ENCODE measurements at places on chromosomes 3 and 15. TPM values are rescaled to one million over a fixed set of nuclear protein-coding genes. Genes with fewer than 3 reads are reported as not detected.
A peak's percentile ranks its signal among the peaks of the same experiment; 100 is the strongest.

The ALDH1L1 gene
- 85.5 TPM for total RNA-seq

The PCSK6 gene
- 3.9 TPM for total RNA-seq

The TNNC1 gene
- total RNA-seq = 1.7 TPM

The EXD1 gene
- not detected for total RNA-seq

The AAGAB gene
- total RNA-seq = 21.6 TPM

The CAPN3 gene
- total RNA-seq = 6.4 TPM

The SERINC4 gene
- 0.22 TPM for total RNA-seq

The LEKR1 gene
- total RNA-seq = 3.0 TPM

The FOXL2NB gene
- total RNA-seq = 35.8 TPM

The IRAK2 gene
- total RNA-seq = 1.4 TPM

The PRR23C gene
- total RNA-seq = not detected

The ZNF445 gene
- total RNA-seq = 5.2 TPM

The LRRC31 gene
- total RNA-seq = not detected

The TEX55 gene
- not detected for total RNA-seq

DNA sequence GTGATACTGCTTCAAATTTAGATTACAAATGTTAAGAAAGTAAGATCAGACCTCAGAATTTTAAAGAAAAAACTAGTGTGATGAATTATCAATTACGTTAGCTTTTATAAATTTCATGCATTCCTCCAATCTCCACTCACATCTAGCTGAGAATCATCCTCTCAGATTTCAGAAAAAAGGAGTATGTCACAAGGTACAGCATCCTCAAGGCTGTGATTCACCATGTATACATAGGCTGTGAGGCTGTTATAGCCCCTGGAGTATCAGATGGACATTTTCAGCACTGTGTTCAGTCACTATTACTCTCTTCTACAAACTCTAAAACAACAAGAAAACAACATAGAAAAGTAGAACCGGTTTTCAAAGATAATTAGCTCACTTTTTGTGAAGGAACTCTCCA lies 214.4 kb downstream of the PCCB start:
- DNase-seq = no peak

DNA sequence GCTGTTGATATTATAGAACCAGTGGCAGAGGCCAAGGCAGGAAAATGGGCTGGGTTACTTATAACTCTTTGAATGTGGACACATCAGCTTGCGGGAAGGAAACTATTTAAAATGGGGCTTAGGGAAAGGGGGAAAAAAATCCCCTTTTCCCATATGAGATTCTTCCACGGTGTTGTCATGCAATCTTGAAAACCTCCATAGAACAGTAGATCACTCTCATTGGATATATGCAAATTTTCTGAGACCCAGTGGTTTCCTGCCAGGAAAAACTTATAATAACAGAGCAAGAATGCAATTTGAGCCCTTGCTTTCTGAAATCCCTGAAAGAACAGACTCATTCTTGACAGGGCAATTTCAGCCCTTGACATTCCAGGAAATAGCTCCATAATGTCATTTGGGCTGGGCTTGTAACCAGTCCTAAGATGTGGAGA lies 31.1 kb downstream of the TMEM212 start:
- DNase-seq = no peak

DNA sequence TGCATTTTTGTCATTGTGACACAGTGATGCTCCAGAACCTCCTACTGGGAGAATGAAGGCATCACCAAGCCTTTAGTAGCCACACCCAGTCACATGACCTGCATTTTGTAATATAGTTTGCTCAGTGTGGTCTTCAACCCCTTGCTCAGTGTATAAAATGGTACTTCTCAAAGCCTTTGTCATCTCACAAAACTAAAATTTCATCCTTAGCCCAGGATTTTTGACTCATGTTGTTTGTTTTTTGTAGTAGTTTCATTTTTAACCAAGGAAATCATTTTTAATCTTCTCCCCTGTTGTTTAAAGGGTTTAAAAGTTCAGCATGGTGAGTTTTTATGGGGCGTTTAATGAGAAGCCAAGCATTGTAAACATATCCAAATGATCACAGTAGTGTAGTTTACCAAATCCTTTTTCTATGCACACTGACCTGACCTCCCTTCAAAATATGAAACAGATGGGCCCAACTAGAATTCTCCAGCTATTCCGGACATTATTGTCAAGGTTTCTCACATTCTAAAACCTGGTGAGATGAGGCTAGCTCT lies 123.5 kb upstream of the IL12A start:
- DNase-seq = no peak

- DNase-seq = no peak
These were observed 79.8 kb upstream of the MEF2A start for GRCh38 chr15:99485992-99486370.

DNA sequence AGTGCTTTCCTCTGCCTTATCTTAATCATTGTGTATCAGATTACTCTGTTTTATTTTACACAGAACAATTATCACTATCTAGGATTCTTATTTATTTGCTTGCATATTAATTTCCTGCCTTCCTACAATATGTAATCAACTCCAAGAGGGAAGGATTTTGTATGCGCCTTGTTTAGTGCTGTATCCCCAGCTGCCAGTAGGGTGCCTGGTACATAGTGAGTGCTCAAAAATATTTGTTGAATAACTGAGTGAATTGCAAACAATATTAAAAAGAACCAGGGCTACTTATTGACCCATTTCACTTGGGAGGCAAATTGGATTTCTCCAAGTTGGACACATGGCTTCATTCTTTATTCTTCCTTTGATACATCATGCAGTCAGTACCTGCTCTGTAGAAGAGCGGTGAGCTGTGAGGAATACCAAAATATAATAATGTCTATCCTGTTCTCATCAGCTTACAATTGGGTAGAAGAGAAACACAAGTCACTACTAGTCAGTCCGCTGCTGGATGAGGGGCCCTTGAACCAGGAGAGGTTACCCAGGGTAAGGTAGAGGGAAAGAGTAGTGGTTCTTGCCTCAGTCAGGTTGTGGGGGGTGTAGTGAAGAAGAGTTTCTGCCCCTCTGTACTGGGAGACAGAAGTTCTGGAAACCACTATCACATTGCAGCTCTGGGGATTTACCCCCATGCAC lies 233.9 kb upstream of the ZBTB20 start:
- DNase-seq = no peak

GRCh38 chr3:54759166-54759565 lies 168.7 kb downstream of the LRTM1 start:
- no peak for DNase-seq

DNA sequence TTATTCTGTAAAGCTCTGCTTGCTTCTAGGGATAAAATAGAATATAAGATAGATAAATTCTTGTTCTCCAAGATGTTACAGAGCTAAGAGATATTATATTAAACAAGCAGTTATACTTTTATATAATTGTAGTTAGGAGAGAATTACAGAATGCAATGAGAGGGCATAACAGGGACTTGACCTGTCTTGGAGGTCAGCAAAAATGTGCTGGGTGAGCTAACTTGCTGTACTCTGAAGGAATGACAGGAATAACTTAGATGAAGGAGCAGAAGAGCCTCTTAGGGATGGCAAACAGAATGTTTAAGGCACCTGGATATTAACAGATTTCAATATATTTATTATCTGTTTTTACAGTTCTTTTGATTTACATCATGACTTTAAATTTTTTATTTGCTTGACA lies 33.2 kb downstream of the ZNF654 start:
- no peak for DNase-seq

DNA sequence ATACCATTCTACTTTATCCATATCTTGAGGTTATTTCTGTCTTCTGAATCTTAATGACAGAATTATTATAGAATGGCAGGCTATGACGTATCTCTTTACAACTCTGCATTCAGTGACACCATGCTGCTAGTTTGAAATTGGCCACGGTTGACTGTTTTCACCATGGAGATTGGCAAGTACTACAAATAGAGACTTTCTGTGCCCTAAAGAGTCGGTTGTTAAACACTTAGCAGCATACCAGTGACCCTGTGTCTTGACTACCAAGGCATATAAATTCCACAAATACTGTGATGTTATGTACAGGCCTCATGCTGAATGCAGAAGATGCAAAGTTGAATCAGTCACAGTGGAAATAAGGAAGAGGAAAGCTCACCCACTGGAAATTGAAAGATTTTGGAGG lies 67.0 kb upstream of the CADPS start:
- DNase-seq = no peak

DNA sequence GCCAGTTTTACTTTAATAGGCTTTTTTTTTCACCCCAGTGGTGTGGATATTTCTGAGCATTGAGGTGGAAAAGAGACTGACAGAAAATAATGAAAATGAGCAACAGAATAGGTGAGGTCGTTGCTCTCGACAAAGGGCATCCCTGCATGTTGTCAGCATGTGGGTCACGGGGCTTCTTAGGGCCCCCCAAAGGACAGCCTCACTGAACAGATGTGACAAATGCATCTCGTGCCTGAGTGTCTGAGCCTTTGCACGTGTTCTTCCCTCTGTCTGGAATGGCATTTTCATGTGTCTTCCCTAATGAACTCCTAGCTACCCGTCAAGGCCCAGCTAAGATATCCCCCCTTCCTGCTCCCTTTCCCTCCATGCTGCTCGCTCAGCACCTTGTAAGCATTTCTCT lies 31.8 kb downstream of the FAH start:
- DNase-seq = no peak

- no peak for DNase-seq
These were observed 23.5 kb upstream of the SQOR start for GRCh38 chr15:45611305-45611704.

DNA sequence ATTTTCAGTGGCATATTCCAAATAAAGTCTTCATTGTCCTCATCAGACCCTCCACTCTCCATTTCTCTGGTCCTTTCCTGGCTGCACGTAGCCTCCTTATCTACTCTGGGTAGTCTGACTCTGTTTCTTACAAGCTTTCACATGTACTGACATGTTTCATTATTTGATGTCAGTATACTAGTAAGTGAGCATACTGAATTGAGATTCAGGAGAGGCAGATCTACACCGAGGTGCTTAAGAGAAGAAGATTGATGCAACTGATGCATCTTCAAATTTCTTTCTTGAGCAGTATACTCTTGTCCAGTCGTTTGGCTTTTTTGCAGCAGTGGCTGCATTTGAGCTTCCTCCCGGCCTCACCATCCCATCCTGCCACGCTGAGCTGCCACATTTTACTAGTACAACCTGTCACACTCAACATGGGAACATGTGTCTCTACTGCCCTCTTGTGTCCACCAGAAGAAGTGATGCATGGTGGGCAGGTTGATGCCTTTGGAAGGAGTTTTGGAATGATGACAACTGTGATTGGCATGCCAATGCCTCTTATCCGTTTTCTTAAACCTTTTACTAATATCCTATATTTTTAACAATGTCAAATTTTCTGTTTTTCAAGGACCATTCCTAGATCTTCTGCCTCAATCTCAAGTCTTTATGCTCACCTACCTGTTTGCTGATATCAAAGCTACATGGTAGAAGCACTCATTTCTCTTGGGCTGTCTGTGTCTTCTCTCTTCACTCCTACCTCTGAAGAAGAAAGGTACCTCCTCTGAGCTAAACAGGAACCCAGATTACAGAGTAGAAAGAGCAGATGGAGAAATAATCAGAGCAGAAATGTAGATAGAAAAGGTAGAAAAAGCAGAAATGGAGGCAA lies 38.7 kb downstream of the GUCA1C start:
- peak; percentile 11 for DNase-seq

GRCh38 chr3:111047042-111047441 lies 24.6 kb upstream of the NECTIN3 start:
- no peak for DNase-seq

- no peak for DNase-seq
These were observed 113.2 kb downstream of the PPP2R3A start for GRCh38 chr3:136078421-136079364.

GRCh38 chr3:128973988-128974564 lies 19.8 kb downstream of the CFAP92 start:
- DNase-seq = no peak

DNA sequence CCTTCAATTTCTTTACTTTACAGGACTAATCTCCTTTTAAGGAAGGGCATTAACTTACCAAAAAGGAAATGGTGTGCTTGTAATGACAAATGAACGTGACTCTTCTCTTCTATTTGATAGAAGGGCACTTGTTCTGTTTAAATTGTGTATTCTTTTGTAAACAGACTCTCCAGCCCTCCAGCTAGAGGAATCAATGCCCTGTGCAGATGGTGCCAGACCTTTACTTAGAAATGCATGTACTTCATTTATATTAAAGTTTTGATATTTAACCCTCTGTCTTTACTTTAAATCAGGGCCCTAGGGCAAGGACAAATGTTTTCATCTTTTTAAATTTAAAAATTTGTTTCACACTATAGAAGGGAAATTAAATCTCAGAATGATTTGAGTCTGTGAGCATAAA lies 355.1 kb downstream of the GBE1 start:
- DNase-seq = no peak

GRCh38 chr15:55695432-55695831 lies 47.5 kb downstream of the PRTG start:
- DNase-seq = no peak

DNA sequence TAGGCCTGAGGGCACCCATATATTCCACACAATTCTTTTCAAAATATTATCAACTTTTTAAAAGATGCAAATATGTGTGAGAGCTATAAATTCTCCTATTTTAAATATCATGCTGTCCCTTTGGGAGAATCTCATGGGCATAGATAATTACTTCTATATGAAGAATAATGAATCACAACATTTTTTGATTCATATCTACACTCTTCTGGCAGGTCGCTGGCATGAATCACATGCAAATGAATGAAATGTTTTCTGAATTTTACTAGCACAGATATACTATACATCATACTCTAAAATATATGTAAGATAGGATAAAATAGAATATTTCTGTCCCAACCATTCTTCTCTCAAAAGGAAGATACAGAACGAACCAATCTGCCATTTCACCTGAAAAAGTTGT lies 277.7 kb upstream of the KCNH8 start:
- no peak for DNase-seq

DNA sequence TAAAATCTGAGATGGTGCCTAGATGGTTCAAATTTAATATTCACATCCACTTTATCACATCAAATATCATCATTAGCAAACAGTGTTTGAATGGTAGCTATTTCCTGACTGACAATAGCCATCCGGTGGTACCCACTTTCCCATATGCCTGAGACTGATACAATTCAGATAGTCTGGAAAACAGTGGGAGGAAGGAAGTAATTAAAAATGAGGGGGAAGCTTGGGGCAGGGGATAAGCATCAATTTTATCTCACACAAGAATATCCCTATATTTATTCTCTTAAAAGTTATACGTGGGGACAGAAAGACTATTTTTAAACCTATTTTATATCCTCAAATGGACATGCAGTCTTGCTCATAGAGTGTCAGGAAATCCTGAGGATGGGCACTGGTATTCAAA lies 122.5 kb upstream of the GAP43 start:
- no peak for DNase-seq

GRCh38 chr3:183975981-183976662 lies 41.6 kb downstream of the ABCC5 start:
- no peak for DNase-seq

- no peak for DNase-seq
These were observed 52.1 kb downstream of the TMEM212 start for GRCh38 chr3:171895291-171895690.

- DNase-seq = no peak
These were observed 131.1 kb upstream of the BFSP2 start for GRCh38 chr3:133268726-133269134.

DNA sequence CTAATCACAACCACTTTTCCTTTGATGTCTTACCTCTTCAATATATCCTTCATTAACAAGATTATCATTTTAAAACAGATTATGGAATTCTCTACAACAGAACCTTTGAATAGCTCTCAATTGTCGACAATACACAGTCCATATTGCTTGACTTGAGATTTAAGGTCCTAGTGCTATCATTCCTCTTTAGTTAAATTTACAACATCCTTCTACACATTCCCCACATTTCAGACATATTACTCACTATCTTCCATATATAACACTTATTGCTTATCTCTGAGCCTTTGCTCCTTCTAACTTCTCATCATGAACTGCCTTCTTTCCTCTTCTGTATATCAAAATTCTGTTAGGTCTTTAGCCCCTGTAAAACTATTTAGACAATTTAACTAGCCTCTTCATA lies 247.0 kb downstream of the STXBP5L start:
- DNase-seq = no peak

Data from ovary (tissue), 10 donors.